ENCODE measurements at places on chromosomes 3 and 15.

DNA sequence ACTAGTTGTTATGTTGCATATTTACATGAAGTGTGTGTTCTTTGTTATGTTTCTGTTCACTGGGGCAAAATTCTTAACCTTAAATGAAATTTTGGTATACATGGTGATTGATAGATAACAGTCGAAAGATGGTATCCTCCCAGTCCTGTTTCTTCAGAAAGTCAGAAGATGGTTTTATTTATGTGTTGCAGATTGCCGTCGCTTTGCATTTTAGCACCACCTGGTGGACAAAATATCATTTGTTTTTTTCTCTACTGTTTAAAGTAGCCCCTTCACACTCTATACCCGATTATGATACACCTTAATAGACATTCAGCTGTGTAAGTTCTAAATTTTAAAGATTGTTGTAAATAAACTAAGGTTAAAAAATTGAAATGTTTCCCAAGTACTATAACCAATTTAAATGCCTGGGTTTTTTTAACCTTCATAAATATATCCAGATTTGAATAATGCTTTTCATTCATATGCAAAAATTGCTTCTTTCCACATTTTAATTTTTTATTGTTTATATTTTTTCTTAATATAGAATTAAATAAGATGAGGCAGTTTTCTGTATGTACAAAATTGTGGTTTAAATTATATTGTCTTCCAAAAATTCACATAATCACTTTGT lies 152.2 kb downstream of the ALCAM start:
- no peak for DNase-seq

DNA sequence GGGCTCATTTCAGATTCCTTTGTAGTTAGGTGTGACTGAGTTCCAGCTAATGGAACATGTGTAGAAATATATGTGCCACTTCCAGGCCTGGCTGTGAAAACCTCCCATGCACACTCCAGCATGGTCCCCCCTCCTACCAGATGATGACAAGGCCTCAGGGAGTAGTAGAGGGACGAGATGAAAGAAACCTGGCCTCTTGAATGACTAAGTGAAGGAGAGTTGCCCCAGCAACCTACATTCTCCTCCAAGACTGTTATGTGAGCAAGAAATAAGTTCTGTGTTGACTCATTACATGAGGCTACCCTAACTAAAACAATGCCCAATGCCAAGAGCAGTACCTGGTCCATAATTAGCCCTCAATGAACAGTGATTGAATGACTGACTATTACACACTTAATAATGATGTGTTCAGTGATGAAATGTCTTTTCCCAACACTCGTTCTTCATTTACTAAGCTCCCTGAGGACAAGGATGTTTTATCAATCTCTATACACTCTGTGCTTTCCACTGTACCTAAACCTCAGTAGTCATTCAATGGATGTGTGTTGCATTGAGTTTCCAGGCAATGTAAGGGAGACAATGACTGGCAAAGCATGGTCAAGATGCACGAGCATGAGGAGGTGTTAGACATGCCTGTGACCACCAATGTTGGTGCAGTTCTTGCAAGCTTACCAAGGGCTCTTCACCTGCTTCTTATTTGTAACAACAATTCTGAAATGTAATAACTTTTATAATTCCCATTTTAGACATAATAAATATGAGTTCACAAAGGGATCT lies 62.0 kb upstream of the BCL6 start:
- peak; percentile 16 for DNase-seq

- no peak for DNase-seq
These were observed 10.7 kb upstream of the MAPK6 start for GRCh38 chr15:52008359-52008697.

DNA sequence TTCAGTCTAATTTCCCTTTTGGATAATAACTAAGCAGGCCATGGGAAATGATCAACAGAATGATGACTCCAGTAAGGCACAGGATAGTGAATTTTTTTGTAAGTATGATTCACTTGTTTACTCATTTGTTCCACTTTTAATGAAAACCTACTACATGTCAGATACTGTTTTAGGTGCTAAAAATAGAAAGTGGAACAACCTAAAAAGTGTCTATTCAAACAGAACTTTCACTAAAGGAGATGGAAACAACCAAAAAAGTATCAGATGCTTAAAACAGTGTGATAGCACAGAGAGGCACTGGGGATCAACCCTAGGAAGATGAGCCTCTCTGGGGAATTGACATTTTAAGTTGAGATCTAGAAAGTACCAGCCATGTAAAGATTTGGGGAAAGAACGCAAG lies 11.1 kb downstream of the RYK start:
- DNase-seq = no peak

GRCh38 chr3:165125836-165126235 lies 47.5 kb upstream of the SI start:
- no peak for DNase-seq

DNA sequence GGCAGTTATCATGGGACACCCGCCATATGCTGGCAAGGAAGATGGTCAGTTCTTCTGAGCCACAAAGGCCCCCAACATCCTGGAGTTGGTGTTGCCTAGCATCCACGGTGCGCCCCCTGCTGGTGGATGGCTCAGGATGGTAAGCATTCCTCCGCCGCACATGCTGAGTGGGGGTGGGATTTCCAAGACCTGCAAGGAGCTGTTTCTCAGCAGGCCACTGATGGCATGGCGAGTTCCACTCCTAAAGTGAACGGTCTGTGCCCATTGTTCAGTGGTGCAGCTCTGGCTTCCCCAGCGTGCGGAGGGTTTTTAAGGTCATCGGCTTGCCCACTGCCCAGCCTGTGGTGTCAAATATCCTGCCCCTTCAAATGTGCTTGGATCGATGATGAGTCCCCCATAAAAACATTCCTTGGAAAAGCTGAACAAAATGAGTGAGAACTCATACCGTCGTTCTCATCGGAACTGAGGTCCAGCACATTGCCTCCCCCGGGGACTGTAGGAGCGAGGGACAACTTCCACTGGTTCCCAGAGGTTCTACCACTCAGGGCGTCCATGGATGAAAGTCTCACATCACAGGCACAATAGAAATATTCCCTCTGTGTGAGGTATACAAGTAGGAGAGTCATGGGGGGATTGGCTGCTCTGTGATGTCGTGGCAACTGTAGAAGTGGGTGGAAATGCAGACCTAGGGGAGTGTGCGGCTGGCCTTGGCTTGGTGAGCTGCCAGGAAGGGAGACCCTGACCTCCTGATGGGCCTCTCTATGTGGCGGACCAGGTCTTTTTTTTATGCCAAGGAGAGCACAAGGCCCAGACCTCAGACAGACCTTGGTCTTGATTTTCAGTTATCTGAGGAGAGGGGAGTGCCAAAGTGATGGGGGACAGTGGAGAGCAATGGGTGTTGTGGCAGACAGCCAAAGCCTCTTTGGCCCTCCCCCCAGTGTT lies 102.0 kb downstream of the SNRPN start:
- DNase-seq = no peak

DNA sequence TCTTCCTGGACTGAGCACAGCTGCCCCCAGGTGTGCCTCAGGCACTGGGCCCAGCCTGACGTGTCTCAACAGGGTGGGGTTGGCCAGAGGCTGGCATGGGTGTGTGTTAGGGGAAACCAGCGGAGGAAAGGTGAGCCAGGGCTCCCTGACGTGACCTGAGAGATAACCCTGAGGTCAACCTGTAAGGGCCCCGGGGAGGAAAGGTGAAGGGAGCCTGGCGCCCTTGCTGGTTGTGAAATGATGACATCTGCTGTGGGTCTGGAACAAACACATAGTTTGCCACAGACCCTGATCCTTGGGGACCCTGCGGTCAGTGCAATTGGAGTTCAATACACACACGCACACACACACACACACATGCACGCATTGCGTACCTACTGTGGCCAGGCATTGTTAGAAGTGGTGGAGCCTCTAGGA lies 100.2 kb upstream of the TLE3 start:
- DNase-seq = no peak

GRCh38 chr15:72923289-72923688 lies 129.0 kb upstream of the NEO1 start:
- DNase-seq = no peak

- no peak for DNase-seq
These were observed 8.2 kb downstream of the IGDCC3 start for GRCh38 chr15:65369651-65370050.

GRCh38 chr3:112471596-112472325 lies 27.5 kb downstream of the BTLA start:
- DNase-seq = no peak

- peak; percentile 52 for DNase-seq
These were observed 448 bp downstream of the PLXNB1 start for GRCh38 chr3:48429317-48429959.

GRCh38 chr3:53795176-53795575 lies 51.0 kb downstream of the CHDH start:
- no peak for DNase-seq

DNA sequence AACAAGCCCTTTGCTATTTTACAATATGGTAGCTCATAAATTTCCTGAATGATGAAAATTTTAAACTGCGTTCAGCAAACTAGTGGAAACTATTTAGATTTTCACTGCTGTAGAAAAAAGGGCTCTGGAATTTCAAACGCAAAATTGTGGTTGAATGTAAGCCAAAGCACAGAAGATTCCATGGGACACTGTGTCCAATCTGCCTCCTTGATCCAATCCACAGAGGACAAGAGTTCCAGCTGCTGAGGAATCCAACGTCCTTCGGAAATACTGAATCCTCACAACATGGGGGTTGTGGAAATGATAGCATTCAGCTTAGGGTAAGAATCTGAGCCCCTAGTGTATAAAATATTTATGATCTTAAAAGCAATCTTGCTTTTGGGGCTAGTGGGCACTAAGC lies 161.0 kb downstream of the PLD1 start:
- no peak for DNase-seq

DNA sequence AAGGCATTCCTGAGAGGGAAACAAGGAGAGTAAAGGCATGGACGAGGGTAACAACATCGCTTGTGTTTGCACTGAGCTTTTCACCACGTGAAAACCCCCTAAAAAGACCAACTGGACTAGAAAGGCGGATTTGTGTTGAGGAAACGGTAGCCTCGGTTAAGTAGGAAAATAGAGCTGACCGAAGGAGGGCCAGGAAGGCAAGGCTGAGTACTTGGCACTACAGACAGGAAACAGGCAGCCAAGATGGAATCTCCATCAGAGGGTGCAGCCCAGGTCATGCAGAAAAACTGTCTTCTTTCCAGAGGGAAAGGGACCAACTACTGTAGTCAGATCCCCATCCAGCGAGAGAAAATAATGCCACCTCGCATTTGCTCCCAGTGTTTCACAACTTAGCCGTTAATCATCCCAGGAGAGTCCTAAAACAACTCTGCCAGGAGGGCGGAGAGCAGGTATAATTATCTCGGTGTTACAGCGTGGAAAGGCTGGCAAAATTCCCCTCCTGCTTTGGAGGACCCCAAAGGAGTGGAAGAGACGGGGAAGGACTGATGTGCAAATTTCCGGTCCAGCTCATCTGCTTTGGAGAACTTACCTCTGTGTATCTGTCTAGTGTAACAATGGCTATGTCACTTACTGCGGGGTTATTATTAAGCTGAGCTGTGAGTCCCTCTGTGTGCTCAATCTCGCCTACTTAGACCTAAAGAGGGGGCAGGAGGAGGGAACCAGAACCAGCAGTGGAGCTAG lies 77.2 kb downstream of the MYO1E start:
- DNase-seq = no peak

DNA sequence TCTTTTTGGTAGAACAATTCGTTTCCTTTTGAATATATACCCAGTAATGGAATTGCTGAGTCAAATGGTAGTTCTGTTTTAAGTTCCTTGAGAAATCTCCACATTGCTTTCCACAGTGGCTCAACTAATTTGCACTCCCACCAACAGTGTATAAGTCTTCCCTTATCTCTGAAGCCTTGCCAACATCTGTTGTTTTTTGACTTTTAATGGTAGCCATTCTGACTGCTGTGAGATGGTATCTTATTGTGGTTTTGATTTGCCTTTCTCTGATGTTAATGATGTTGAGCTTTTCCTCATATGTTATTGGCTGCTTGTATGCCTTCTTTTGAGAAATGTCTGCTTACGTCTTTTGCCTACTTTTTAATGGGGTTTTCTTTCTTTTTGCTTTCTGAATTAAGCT lies 270.6 kb upstream of the MEIS2 start:
- DNase-seq = no peak

- DNase-seq = no peak
These were observed 82.7 kb downstream of the MYO5A start for GRCh38 chr15:52445954-52446353.

- DNase-seq = no peak
These were observed 367.7 kb downstream of the CGGBP1 start for GRCh38 chr3:87691109-87691508.

GRCh38 chr3:111906656-111907055 lies 47.6 kb downstream of the PHLDB2 start:
- no peak for DNase-seq

DNA sequence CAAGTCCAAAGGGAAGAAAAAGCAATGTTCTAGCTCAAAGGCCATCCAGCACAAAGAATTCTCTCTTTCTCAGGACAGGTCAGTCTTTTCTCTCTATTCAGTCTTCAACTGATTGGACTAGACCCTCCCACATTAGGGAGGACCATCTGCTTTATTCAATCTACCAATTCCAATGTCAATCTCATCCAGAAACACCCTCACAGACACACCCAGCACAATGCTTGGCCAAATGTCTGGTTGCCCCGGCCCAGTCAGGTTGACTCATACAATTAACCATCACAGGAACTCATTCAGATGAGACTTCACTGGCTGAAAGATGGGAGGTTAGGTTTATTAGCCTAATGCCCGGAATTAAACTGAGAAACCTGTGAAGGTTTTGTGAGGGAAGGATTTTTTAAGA lies 32.4 kb downstream of the ACAN start:
- no peak for DNase-seq

GRCh38 chr3:31370380-31370666 lies 162.4 kb upstream of the STT3B start:
- DNase-seq = no peak

DNA sequence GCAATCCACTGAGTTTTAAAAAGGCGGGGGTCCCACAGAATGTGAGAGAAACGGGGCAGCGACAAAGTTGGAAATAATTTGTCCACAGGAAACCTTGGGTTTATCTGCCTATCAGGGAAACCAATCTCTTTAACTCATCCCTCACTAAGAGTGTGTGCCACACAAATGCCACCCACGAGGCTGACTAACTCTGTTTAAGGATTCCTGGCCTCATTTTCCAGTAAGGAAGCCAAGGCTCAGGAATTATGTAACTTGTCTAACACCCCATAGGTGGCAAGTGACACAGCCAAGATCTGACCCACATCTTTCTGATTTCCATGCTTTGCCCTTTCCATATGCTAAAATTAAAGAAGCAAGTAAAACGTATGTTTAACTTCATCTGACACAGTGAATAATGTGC lies 263.2 kb downstream of the CNTN3 start:
- no peak for DNase-seq

GRCh38 chr3:116947809-116948208 lies 238.2 kb downstream of the TUSC7 start:
- no peak for DNase-seq

DNA sequence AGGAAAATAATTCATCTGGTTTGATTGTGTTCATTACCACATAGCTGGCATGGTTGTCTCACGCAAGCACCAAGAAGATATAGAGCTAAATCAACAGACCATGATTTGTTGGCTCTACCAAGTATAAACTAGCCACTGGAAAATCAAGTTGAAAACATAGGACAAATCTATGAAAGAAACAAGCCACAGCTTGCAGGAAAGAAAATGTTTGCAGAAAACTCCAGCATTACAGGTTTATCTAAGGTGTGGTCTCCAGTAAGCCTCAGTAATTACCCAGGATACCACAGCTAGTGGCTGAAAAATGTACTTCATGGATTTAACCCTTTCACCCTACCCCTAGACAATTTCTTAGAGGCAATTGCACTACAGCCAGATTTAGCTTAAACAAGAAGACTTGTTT lies 340.6 kb downstream of the SOX2 start:
- DNase-seq = no peak
